LHCN-M2 (cell line): ENCODE measurements at places on chromosomes 6 and 20.

- DNase-seq, result peak; percentile 47
Measured at GRCh38 chr20:58891718-58892140, 39.2 kb downstream of the GNAS start.

GRCh38 chr6:167828325-167828956, 1.7 kb downstream of the AFDN start:
- no peak for DNase-seq

GRCh38 chr6:128282961-128283360, 237.4 kb downstream of the PTPRK start:
- no peak for DNase-seq

- no peak for DNase-seq
Measured at GRCh38 chr6:40585651-40586269, 1.4 kb downstream of the LRFN2 start.

GRCh38 chr20:478010-478948, 15.9 kb upstream of the TBC1D20 start:
- DNase-seq, result peak; percentile 50

- no peak for DNase-seq
Measured at GRCh38 chr6:75345413-75345812, 60.8 kb upstream of the TMEM30A start.

DNA sequence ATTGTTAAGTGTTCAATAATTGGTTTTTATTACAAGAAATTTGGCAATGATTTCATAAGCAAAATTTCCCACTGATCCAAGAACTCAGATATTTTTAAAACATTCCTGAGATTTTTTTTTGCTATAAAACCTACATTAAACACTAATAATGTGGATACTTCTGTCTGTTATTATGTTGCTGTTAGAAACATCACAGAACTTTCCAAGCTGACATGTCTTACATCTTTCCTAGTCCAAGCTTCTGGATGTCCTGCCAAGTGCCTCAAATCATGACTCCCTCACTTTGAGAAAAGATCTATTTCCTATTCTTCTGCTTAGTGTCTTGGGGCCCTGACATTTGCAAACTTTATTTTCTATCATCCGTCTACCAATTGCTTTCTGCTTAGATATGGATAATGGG, 110.8 kb downstream of the RFPL4B start:
- no peak for DNase-seq

DNA sequence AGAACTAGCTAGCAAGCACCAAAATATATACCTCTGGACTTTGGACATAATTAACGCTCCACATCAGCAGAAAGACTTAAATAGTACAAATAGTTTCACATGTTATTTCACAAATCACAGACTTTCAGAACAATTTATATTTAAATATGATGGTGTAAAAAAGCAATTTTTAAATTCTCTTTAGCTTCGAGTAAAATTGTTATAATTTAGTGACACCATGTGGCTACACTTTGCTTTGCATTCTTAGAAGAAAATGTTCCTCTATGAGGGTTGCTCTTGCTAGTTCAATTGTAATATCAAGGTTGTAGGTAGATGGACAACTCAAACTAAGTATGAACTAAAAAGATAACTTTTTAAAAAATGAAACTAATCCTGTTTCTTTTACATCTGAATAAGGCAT, 69.0 kb downstream of the BTBD9 start:
- peak; percentile 11 for DNase-seq

GRCh38 chr20:56911946-56912345, 282.8 kb downstream of the TFAP2C start:
- DNase-seq, result no peak

- DNase-seq, result no peak
Measured at GRCh38 chr6:14595751-14596150, 478.2 kb downstream of the CD83 start.

- peak; percentile 49 for DNase-seq
Measured at GRCh38 chr6:157982102-157982562, 469 bp downstream of the SYNJ2 start.

DNA sequence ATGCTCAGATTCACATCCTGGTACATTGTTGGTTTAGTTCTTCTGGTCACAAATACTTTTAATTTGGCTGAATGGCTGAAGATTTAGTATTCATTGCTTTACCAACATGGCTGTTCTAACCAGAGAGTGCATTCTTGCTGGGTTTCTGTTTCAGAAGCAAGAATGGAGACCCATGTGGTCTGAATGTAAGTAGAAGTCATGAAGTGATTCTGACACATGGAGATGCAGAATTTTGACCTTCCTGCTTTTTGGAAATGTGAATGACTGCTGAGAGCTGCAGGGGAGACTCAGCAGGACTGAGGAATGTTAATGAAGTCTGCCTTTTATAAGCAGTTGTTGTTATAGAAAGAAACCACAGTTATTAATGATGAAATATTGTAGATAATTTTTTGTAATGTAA, 576.1 kb upstream of the MARCKS start:
- peak; percentile 33 for DNase-seq

- DNase-seq, result no peak
Measured at GRCh38 chr6:44454198-44454597, 66.7 kb downstream of the CDC5L start.

GRCh38 chr6:75932067-75932466, 140.4 kb downstream of the IMPG1 start:
- peak; percentile 9 for DNase-seq

DNA sequence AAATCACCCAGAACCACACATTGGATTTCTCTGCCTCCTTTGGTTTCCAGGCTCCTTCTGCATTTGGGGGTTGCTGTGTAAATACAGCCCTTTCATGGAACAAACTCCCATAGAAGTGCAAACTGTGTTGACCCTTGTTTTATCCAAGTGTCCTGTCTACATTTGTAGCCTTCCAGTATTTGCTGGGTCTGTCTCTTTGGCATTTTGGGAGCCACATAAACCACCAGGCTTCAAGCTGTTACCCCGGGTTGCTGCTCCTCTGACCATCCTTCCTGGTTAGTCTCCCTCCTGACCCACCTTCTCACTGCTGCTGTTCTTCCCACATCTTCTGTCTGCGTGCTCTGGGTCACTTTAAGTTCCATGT, 7.6 kb upstream of the MTHFD1L start:
- DNase-seq, result no peak

DNA sequence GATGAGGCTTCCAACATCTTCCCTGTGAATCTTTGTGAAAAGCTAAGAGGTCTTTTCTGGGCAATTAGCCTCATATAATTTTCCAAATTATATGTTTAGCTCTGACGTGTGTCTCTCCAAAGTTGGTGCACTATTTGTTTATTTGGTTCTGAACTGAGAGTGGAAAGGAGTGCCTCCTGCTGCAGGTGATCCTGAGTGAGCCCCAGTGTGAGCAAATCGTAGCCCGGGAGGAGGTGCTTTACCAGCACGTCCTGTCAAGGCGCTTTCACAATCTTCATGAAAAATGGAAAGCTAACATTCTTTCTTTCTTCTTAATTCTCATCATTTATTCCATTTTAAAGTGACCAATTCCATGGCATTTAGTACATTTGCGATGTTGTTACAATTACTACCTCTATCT, 231.9 kb downstream of the BMP2 start:
- DNase-seq, result no peak

DNA sequence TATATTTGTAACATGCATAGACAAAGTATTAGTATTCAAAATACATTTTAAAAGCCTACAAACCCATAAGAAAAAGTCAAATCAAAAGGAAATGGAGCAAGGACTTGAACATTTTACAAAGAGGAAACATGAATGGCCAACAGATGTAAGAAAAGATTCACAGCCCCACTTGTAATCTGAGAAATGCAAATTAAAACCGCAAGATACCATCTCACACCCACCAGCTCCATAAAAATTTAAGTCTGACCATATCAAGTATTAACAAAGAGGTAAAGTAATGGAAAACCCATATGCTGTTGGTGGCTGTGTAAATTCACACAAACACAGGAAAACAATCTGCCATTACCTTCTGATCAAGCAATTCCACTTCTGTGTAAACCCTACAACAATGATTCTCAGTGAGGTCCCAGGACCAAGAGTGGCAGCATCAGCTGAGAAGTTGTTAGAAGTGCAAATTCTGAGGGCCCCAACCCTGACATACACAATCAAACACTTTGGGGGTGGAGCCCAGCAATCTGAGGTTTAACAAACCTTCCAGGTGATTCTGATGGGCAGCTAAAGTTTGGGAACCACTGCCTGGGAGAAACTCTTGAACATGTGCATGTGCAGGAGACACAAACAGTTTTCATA, 30.9 kb downstream of the BCL2L1 start:
- DNase-seq, result peak; percentile 75

- no peak for DNase-seq
Measured at GRCh38 chr6:41036186-41036585, 2.8 kb downstream of the UNC5CL start.

- DNase-seq, result no peak
Measured at GRCh38 chr20:33725607-33726264, 5.6 kb upstream of the PXMP4 start.

GRCh38 chr20:23214903-23215302, 128.8 kb upstream of the CD93 start:
- peak; percentile 54 for DNase-seq

DNA sequence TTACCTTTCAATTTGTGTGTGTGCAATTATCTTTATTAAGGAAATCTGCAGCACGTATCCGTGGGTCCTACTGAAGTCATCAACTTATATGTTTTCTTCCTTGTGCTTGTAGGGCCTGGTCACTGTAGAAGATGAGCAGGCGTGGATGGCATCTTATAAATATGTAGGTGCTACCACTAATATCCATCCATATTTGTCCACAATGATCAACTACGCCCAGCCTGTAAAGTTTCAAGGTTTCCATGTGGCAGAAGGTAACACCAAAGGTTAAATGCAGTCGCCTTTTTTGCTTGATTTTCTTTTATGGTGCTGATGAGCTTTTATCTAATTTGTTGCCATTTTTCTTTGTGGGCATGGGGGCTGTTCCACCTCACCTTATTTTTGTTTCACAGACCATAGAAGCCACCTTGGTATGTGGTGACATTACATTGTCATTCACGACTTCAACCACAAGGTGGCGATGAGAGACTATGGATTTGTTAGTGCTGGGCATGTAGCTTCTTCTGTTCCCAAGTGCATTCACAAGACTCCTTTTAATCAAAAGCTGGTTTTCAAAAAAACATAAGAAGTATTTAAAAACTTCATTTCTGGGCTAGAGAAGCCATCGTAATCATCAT, 106.5 kb upstream of the LAMP5 start:
- DNase-seq, result peak; percentile 78

- no peak for DNase-seq
Measured at GRCh38 chr6:30007132-30007764, 53.8 kb upstream of the POLR1H start.

DNA sequence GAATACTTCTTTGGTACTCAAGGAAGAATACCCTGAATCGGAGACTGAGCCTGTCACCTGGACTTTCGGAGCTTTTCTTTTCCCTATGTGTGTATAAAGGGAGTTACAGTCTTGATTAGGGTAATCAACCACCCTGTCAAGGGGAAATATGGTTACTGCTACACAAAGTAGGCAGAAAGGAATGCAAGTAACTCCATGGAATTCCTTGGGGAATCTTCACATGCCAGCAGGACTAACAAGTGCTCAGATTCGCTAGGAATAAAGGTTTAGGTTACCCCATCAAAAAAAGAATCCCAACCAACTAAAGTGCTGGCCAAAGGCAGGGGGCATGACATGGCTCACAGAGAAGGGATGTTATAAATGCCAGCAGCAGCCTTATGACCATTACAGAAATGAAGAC, 10.4 kb downstream of the KCNS1 start:
- peak; percentile 41 for DNase-seq
